Smooth muscle cell of the brain vasculature (primary cell): ENCODE measurements at places on chromosomes 7 and 10.

- DNase-seq: no peak
Observed at GRCh38 chr7:40162516-40162915, 27.7 kb downstream of the SUGCT start.

- DNase-seq: no peak
Observed at GRCh38 chr10:112852306-112852705, 97.7 kb upstream of the TCF7L2 start.

- DNase-seq: no peak
Observed at GRCh38 chr7:50264908-50265307, 39.6 kb upstream of the IKZF1 start.

- no peak for DNase-seq
Observed at GRCh38 chr10:65786279-65786678, 1139.6 kb upstream of the LRRTM3 start.

DNA sequence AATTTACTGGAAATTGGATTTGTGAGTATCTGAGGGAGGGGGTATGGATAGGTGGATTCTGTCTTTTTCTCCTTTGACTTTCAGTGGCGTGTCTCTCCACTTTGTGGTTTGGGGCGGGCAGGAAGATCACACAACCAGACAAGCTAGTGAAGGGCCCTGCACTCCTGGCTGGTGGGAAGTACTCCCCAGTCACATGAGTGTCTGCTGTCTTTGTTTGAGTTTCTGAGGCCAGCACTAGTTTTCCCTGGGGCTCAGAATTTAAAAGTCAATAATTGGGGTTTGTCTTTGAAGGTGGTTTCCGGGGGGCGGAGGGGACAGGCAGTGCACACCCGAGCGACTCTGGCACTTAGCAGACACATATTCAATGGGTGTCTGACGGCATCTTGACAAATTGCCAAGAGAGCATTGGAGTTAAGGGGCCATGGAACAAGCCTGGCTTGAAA is 120.1 kb downstream of the WDFY4 start:
- DNase-seq: no peak

GRCh38 chr10:79585870-79586527 is 24.7 kb upstream of the SFTPA1 start:
- DNase-seq: no peak

DNA sequence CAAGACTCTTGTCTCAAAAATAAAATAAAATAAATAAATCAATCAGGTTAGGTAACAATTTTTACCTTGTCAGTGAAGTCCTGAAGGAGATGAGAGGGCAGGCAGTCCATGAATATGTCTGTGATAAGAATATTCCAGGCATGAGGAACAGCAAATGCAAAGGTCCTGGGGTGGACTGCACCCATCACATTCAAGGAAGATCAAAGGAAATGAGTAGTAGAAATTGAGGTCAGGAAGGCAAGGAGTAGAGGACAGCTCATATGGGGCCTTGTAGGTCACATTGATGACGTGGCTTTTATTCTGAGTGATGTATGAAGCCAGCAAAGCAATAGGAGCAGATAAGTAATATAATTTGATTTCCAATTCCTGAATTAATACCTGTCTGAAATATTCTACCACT is 76.5 kb upstream of the TCF7L2 start:
- no peak for DNase-seq

- no peak for DNase-seq
Observed at GRCh38 chr10:3719024-3719843, 65.8 kb downstream of the KLF6 start.

DNA sequence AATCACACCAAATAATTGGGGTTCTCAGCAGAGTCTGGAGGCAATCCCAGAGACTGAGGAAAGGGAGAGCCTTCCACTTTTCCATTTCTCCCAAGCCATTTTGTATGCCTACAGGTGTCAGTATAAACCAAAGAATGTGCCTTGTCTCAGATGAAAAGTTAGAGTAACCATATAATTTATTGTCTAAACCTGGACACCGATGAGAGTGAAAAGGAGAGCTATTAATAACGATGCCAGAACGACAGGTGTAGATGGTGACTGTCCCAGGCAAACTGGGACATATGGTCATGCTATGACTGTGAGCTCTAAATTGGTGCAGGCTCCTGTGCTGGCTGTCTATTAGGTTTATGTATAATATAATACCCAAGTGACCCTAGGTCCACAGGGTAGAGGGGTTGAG is 219.6 kb downstream of the ARHGAP12 start:
- no peak for DNase-seq

- DNase-seq: no peak
Observed at GRCh38 chr7:24982917-24983316, 2.9 kb upstream of the OSBPL3 start.

- no peak for DNase-seq
Observed at GRCh38 chr7:18623389-18623788, 127.8 kb downstream of the HDAC9 start.

DNA sequence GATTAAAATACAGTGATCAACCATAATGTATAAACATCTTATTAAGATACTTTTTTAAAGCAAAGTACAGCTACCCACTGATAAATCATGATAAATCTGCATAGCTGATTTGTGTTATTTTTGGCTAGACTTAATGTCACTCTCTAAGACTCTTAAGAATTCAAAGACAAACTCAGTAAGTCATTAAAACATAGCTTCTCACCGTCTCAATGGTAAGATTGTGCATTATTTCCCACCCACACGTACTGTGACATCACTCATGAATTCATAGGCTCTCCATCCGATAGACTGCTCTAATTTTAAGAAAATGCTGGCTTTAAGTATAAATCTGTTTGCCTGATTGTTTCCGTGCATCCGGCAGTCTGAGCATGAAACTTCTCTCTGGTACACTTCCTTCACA is 266.1 kb downstream of the GLI3 start:
- DNase-seq: no peak

DNA sequence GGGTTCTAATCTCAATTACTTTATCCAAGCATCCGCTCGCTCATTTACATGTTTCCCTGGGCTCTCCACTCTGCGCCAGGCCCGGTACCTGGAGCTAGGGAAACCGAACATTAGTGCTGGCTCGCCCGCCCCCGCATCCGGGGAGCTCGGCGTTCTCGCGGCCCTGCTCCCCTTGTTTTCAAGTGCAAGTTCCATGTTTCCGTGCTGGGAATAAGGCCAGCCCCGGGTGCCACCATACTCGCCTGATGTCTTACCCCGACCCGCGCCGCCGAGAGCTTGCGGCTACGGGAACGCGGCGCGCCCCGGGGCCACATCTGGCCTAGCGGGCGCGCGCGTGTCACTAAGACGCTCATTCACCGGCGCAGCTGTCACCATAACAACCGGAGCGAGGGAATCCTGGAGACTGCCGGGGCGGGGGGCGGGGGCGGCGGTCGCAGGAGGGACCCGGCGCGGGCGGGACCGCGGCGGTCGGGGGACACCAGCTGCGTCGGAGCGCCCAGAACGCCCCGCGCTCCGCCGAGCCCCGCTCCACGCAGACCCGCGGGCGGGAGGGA is at the start of gene NEURL1:
NEURL1 (plus strand) TSS at position 344 of the 554 bp plus-strand sequence. CDS start 683 bp downstream, outside the sequence.
- no peak for DNase-seq

GRCh38 chr10:62335326-62335725 is 38.8 kb upstream of the ZNF365 start:
- DNase-seq: no peak

DNA sequence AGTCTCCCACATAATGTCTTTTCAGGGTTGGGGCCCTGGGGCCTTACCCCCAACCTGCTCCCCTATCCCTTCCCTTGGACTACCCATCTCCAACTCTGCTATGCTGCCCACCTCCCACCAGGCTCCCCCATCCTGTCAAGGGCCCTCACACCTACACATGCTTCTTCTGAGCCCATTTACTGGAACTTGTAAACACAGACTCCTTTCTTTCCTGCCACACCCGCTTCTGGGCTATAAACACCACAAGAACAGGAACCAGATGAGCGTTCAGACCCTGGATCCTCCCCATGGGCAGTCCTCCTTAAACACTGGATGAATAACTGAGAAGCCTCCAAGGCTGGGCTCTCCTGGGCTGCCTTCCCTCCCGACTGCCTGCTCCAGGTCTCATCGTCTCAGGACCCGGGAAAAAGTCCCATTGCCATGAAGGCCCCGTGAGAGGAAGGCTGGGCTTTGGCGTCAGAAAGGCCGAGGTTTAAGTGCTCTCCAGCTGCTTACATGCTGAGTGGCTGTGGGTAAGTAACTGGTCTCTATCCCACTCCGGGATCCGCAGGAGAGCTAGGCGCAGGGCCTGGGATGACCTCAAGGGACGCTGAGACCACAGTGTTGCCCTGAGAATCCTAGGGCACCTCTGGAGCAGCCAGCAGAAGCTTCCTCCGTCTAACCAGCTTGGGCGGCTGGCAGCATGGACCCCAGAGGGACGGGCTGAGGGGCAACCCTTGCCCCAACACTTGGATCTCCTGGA is 15.6 kb upstream of the CRHR2 start:
- no peak for DNase-seq

GRCh38 chr7:94060752-94061151 is 56.6 kb upstream of the BET1 start:
- no peak for DNase-seq

GRCh38 chr10:120279196-120279595 is 177.8 kb upstream of the PLPP4 start:
- no peak for DNase-seq

- peak; percentile 35 for DNase-seq
Observed at GRCh38 chr10:29083096-29083495, 205.8 kb upstream of the LYZL1 start.

GRCh38 chr10:48536916-48537890 is 67.7 kb downstream of the ARHGAP22 start:
- no peak for DNase-seq

GRCh38 chr7:137590756-137591305 is 247.3 kb upstream of the PTN start:
- DNase-seq: no peak

DNA sequence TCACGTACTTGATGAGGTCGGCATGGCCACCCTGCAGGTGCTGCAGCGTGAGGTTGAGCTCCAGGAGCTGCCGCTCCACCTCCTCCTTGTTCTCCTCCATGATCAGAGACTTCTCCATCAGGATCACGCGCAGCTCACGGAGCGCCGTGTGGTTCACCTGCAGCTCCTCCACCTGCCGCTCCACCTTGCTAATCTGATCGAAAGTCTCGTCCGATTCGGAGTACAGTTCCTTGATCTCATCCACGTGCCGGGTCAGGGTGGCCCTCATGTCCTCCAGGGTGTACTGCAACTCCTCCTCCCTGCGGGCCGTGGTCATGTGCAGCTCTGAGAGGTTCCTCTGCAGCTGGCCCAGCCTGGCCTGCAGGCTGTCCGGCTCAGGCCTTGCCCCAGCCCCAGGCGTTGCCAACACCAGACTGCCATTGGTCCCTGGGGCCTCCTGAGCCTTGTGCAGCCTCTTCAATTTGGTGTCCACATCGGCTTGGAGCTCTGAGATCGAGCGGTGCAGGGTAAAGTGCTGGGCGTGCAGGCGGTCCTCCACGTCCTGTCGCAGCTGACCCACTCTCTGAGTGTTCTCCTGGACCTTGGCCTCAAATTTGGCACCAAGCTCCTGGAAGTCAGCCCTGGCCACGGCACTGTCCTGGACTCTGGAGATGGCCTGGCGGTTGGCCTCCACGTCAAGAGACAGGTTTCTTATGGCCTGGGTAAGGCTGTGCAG is 13.9 kb downstream of the MMRN2 start:
- no peak for DNase-seq

DNA sequence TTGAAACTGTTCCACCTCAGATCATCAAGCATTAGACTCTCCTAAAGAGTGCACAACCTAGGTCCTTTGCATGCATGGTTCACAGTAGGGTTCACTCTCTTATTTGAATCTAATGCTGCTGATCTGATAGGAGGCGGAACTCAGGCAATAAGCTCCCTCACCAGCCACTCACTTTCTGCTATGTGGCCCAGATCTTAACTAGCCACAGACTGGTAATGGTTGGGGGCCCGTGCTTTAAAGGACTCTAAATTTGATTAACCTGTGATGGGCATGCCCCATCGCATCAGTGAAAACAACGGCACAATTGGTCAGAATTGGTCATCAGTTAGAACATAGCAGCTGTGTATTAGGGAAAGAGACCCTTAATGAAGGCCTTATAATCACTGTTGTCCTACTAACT is 753.7 kb upstream of the SORCS1 start:
- no peak for DNase-seq

- DNase-seq: no peak
Observed at GRCh38 chr10:131249238-131249954, 62.1 kb downstream of the TCERG1L start.

DNA sequence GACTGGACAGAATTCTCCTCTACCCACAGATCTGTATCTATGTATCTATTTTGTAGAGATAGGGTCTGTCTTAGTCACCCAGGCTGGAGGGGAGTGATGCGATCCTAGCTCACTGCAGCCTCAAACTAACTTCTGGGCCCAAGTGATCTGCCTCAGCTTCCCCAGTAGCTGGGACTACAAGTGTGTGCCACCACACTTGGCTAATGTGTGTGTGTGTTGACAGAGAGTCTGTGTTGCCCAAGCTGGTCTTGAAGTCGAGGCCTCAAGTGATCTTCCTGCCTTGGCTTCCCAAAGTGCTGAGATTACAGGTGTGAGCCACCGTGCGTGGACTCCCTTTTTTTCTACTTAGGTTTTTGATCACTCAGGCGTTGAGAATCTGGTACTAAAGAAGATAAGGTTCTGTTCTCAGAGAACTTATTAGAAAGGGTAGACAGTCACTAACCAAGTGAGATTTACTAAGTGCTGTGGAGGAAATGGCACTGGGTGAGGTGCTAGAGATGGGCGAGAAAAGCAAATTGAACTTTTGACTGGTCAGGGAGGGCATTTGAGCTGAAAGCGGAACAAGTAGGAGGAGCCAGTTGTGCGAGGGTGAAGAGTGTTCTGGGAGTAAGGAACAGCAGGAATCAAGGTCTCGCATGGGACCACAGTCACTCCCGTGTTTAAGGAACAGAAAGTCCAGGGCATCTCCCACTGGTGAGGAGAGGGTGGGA is 18.0 kb downstream of the NDUFB2 start:
- DNase-seq: no peak

- no peak for DNase-seq
Observed at GRCh38 chr10:96380821-96381220, 22.0 kb upstream of the OPALIN start.

- DNase-seq: no peak
Observed at GRCh38 chr7:98553666-98554065, 63.4 kb upstream of the NPTX2 start.

DNA sequence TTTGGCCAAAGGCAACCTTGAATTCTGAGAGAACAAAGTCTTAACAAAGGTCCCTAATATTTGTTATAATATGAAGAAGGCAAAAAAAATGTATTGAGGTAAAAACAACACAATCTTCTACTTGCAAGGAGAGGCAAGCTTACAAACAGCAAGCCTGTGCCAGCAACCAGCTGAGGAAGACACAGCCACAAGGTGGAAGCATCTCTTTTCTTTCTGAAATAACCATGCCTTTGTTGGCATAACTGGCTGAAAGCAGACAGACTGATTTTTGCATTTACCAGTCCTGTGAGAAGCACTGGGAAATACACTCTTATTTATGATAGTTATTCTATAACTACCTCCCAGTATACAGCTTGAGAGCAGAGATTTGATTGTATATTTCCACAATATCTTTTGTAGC is 292.0 kb downstream of the PHTF2 start:
- DNase-seq: no peak

- no peak for DNase-seq
Observed at GRCh38 chr10:124357561-124357885, 61.2 kb downstream of the OAT start.

DNA sequence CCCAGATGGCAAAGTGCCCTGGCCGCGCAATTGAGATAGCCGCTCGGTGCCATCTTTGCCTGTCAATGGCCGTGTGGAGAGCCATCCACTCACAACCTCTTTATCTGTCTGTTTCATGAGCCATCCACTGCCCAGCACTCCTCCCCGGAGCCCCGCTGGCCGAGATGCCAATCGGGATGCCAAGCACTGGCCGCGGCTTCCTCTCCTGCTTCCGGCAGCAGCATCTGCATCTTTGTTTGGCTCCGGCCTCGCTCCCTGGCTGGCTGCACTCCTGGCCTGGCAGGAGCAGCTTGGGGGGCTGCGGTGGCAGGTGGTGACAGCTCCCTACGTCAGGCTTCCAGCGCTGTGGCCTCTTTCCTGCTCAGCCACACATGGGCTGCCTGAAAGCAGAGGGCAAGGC is 231.7 kb downstream of the USP6NL start:
- DNase-seq: no peak
